CD4-positive, alpha-beta T cell treated with Interleukin-15 for 4 hours (primary cell): ENCODE measurements at places on chromosomes 1 and 21.
A peak's percentile ranks its signal among the peaks of the same experiment; 100 is the strongest.

DNA sequence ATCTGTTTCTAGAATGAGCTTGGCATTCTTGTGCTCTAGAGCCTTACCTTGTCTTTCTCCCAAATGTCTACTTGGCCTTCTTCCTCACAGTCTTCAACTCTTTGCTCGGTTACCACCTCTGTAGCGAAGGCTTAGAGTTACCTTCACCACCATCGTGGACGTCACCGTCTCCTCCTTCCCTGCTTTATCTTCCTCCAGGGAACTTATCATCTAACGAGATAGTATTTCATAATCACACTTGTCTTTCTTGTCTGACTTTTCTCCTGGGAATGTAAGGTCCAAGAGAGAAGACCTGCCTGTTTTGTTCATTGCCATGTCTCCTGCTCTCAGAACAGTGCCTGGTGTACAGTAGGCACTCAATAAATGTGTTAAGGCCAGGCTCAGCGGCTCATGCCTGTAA, 115.6 kb downstream of the GREM2 start:
- no peak for DNase-seq

GRCh38 chr1:99537886-99538617, 107.9 kb upstream of the PALMD start:
- DNase-seq, result no peak

GRCh38 chr21:39527664-39528381, 76.1 kb downstream of the SH3BGR start:
- DNase-seq, result no peak

- peak; percentile 14 for DNase-seq
Measured at GRCh38 chr1:156961709-156962108, 41.3 kb downstream of the LRRC71 start.
